B cell (primary cell): ENCODE measurements at places on chromosomes 16 and 17. TPM values are rescaled to one million over a fixed set of nuclear protein-coding genes. Genes with fewer than 3 reads are reported as not detected.

- DNase-seq = peak; percentile 44
- no peaks in the 10 kb centered on the region for H3K4me1 ChIP-seq
- H3K36me3 ChIP-seq = peaks cover 1% of the 10 kb centered on the region
- H3K27me3 ChIP-seq = no peaks in the 10 kb centered on the region
- H3K27ac ChIP-seq = no peak overlapping the region
Observed at GRCh38 chr17:19021622-19022083, 17.1 kb upstream of the FAM83G start.

GRCh38 chr17:31803494-31804213 is 55.4 kb downstream of the COPRS start:
- H3K27ac ChIP-seq = no peak overlapping the region
- H3K36me3 ChIP-seq = no peaks in the 10 kb centered on the region
- no peak overlapping the region for H3K4me3 ChIP-seq
- no peaks in the 10 kb centered on the region for H3K27me3 ChIP-seq

DNA sequence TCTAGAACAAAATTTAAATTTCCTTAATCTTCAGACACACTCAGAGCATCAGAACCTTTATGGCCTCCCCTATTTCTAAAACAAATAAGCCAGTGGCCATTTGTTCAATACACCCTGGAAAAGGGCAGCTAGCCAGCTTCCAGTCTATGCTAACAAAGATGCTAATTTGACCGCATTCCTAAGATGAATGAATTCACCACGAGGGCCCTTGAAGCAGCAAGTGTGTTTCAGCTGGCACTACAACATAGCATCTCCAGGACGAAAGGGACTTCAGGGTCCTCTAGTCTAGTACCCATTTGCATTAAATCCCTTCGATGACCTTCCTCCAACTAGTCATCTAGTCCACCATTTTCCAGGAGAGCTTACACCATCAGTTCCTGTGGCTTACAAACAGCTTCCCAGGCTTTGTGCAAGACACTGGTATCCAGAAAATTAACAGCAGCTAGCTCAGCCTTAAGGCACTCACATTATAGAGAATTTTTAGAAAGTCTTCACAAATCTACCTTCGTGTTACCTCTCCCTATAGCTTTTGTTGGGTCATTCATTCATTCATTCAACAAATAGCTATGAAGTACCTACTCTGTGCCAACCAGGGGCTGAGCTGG is 10.9 kb downstream of the KRT37 start:
- H3K27me3 ChIP-seq = no peaks in the 10 kb centered on the region
- H3K4me1 ChIP-seq = no peaks in the 10 kb centered on the region
- no peak for DNase-seq
- H3K27ac ChIP-seq = no peak overlapping the region
- no peak overlapping the region for H3K4me3 ChIP-seq

GRCh38 chr17:55811536-55811935 is 60.7 kb downstream of the PCTP start:
- no peaks in the 10 kb centered on the region for H3K4me1 ChIP-seq
- H3K27ac ChIP-seq = no peak overlapping the region
- H3K4me3 ChIP-seq = no peak overlapping the region
- no peaks in the 10 kb centered on the region for H3K36me3 ChIP-seq
- DNase-seq = no peak

DNA sequence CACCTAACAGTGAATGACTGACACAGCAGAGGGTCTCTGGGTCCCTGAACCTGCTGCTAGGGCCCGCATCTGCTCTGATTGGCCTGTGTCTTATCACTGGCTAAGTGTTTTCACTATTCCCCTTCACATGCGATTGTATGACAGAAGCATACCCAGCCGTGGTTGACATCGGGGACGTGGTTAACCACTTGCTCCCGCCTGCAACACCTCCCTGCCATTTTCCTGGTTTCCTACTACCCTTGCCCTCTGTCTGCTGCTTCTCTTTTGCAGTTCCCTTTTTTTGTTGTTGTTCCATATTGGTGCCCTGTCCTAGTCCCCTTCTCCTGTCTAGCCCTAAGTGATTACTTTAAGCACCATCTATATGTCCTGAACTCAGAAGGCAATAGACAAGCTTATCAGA is 177.0 kb downstream of the RGS9 start:
- no peaks in the 10 kb centered on the region for H3K4me1 ChIP-seq
- H3K4me3 ChIP-seq = no peak overlapping the region
- H3K27me3 ChIP-seq = no peaks in the 10 kb centered on the region
- no peaks in the 10 kb centered on the region for H3K36me3 ChIP-seq
- no peak overlapping the region for H3K27ac ChIP-seq

DNA sequence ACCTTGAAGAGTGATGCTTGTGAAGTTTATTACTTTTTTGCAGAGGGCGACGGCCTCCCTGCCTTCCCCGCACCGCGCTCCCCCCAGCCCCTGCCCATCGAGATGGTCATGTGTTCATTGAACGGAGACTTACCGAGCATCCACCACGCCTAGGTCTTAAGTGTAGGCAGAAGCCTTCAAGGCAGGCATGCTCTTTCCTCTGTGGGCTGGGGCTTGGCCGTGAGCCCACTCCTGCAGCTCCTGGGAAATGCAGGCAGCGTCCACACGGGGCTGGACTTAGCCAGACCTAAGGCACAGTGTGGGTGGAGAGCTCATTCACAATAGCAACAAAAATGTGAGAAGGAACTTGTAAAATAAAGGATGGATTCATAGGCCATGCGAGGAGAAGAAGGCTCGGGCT is 19.2 kb downstream of the RNF213 start:
- H3K27ac ChIP-seq = no peak overlapping the region
- H3K27me3 ChIP-seq = no peaks in the 10 kb centered on the region
- no peak overlapping the region for H3K4me3 ChIP-seq

- H3K36me3 ChIP-seq = no peaks in the 10 kb centered on the region
- no peak for DNase-seq
- H3K27ac ChIP-seq = no peak overlapping the region
- no peaks in the 10 kb centered on the region for H3K27me3 ChIP-seq
- H3K4me3 ChIP-seq = no peak overlapping the region
- no peaks in the 10 kb centered on the region for H3K4me1 ChIP-seq
Observed at GRCh38 chr17:62619417-62620155, 7.9 kb upstream of the MRC2 start.

- H3K4me3 ChIP-seq = no peak overlapping the region
- peak overlapping the region; percentile 57 for H3K27ac ChIP-seq
- no peaks in the 10 kb centered on the region for H3K27me3 ChIP-seq
- no peaks in the 10 kb centered on the region for H3K36me3 ChIP-seq
- peak; percentile 87 for DNase-seq
Observed at GRCh38 chr16:56970934-56971767, 9.4 kb downstream of the CETP start.

DNA sequence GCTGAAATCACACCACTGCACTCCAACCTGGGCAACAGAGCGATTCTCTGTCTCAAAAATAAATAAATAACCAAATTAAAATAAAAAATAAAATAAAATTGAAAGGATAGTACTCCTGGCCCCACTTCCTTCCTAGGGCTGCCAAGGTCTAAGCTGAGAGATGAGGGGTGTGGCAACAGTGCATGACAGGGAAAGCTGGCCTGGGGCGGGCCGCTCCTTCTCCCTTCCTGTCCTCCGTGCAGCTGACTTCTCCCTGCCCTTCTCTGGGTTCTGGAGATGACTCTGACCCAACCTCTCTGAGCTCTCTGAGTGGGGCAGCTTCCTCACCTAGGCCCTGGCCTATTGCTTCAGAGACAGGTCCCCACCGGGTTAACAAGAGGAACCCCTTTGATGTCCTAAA is 8.7 kb upstream of the SLC25A39 start:
- H3K4me1 ChIP-seq = peaks cover 4% of the 10 kb centered on the region
- H3K27me3 ChIP-seq = no peaks in the 10 kb centered on the region
- no peak for DNase-seq
- H3K36me3 ChIP-seq = no peaks in the 10 kb centered on the region
- no peak overlapping the region for H3K4me3 ChIP-seq

- H3K4me1 ChIP-seq = peaks cover 54% of the 10 kb centered on the region
- DNase-seq = peak; percentile 96
- peak overlapping the region; percentile 47 for H3K27ac ChIP-seq
- peaks cover 4% of the 10 kb centered on the region for H3K36me3 ChIP-seq
Observed at GRCh38 chr17:78356101-78356713, 3.7 kb downstream of the SOCS3 start.

- no peaks in the 10 kb centered on the region for H3K4me1 ChIP-seq
- H3K36me3 ChIP-seq = peaks cover 5% of the 10 kb centered on the region
- H3K4me3 ChIP-seq = no peak overlapping the region
Observed at GRCh38 chr16:69145658-69146057, 13.2 kb downstream of the UTP4 start.

GRCh38 chr16:70752426-70752825 is 48.5 kb downstream of the VAC14 start:
- no peaks in the 10 kb centered on the region for H3K4me1 ChIP-seq
- no peak overlapping the region for H3K27ac ChIP-seq
- DNase-seq = no peak
- H3K4me3 ChIP-seq = no peak overlapping the region
- H3K27me3 ChIP-seq = no peaks in the 10 kb centered on the region
- peaks cover 20% of the 10 kb centered on the region for H3K36me3 ChIP-seq

DNA sequence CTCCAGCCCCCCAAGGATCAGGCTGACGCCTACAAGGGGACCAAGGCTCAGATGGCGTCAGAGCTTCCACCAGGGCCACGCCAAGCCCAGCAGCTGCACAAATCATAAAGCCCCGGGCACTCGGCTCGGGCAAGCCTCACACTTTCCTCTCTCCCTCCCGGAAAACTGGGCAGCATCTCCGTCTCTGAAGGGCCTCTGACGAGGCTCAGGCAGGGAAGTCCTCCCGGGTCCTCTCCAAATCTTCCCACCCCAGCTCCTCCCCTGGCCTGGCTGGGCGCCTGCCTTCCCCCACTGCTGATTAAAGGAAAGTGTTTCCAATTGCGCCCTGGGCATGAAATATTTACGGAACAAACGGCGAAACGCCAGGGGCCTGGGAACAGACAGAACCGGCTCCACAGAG is 38.5 kb downstream of the PIEZO1 start:
- H3K4me1 ChIP-seq = peaks cover 47% of the 10 kb centered on the region
- H3K27ac ChIP-seq = peak overlapping the region; percentile 71
- H3K4me3 ChIP-seq = no peak overlapping the region
- no peak for DNase-seq
- no peaks in the 10 kb centered on the region for H3K27me3 ChIP-seq

DNA sequence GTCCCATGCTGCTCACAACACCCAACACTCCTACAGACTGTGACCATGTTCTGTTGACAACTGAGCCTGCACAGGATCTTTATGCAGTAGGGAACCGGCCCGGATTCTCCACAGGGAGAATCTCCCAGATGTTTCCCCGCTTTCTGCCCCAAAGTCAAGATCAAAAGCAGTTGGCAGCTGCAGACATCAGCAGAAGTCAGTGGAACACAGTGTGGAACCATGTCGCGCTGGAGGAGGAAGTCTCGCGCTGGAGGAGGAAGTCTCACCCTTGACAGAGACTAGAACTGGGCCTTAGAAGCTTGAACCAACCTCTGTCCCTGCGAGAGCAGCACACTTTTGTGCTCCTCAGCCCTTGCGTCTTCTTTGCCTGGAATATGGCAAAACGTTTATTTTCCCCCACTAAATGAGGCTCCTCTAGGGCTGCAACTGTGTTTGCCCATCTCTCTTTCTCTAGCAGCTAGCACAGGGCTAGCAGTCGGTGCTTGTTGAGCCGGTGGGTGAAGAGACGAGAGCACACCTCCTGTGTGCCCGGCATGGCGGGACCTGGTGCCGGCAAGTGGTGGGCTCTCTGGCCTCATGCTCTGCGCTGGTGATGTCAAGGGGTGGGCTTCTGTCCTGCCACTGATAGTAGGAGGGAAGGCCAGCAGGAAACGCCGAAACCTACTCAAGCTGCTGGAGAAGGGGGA is 2.1 kb upstream of the MRC2 start:
- no peak for DNase-seq
- H3K36me3 ChIP-seq = no peaks in the 10 kb centered on the region
- peaks cover 18% of the 10 kb centered on the region for H3K4me1 ChIP-seq
- no peak overlapping the region for H3K4me3 ChIP-seq
- no peak overlapping the region for H3K27ac ChIP-seq

DNA sequence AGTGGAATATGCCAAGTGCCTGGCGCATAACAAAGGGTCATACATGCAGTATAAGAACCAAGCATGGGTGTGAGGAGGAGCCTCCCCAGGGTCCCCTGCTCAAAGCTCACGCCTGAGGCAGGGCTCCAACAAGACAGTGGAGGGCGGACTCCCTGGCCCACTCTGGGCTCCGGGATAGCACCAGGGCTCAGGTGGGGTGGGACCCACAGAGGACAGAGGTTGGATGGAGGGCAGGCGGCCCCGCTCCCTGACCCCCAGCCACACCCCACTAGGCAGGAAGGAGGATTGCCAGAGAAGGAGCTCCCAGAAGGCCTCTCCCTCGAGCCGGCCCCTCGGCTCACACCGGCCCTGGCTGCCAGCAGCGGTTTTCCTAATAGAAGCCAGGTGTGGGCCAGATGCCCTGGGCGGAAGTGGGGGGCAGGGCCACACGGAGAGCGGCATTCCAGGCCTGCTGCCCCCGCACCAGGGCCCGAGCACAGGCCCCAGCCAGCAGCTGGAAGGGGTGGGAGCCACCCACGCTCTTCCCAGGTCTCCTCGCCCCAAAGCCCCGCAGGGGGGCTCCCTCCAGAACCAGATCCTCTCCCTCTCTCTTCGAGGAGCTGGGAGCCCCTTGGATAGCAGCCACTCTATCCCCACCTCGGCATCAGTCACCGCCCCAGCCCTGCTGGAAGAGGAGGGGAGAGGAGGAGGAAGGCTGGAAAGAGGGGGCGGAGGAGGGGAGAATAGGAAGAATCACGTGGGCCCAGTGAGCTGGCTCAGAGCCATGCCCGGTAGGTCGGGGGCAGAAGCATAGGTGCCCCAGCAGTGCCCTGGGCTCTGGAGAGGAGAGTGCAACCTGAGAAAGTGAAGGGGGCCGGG is 21.0 kb downstream of the VASN start:
- H3K27ac ChIP-seq = no peak overlapping the region
- no peak overlapping the region for H3K4me3 ChIP-seq
- H3K27me3 ChIP-seq = no peaks in the 10 kb centered on the region
- DNase-seq = no peak
- no peaks in the 10 kb centered on the region for H3K4me1 ChIP-seq

GRCh38 chr16:51391798-51392511 is 240.9 kb upstream of the SALL1 start:
- H3K36me3 ChIP-seq = no peaks in the 10 kb centered on the region
- DNase-seq = no peak
- no peak overlapping the region for H3K27ac ChIP-seq
- no peak overlapping the region for H3K4me3 ChIP-seq
- H3K4me1 ChIP-seq = no peaks in the 10 kb centered on the region

DNA sequence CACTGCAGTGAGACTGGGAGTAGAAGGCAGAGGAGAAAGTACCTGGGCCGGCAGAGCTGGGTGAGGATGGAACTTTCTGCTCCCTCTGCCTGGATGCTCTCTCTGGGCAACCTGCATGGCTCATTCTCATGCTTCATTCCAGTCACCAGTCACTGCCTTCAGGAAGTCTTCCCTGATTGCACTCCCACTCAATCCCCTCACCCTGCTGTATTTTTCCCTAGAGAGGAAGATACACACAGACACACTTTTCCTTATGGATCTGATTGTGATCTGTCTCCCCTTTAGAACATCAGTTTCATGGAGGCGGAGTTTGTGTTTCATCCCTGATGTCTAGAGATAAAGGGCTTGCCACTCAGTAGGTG is 44.9 kb downstream of the MEAK7 start:
- no peaks in the 10 kb centered on the region for H3K36me3 ChIP-seq
- H3K27ac ChIP-seq = no peak overlapping the region
- DNase-seq = no peak
- H3K27me3 ChIP-seq = no peaks in the 10 kb centered on the region
- H3K4me1 ChIP-seq = no peaks in the 10 kb centered on the region

The EMC8 gene
- polyA plus RNA-seq = 22.1 and 27.5 TPM in 2 replicates

The KRT25 gene
- polyA plus RNA-seq = not detected in 2 replicates

The PRR35 gene
- polyA plus RNA-seq = not detected in 2 replicates

The NTN1 gene
- 0.10 and 0.33 TPM in 2 replicates for polyA plus RNA-seq
